Ascending aorta (tissue), 2 donors: ENCODE measurements at places on chromosomes 7 and 10. TPM values are rescaled to one million over a fixed set of nuclear protein-coding genes. Genes with fewer than 3 reads are reported as not detected.

- DNase-seq = no peak
- no peak overlapping the region for H3K27ac ChIP-seq
- peaks cover 34% of the 10 kb centered on the region for H3K36me3 ChIP-seq
- H3K4me1 ChIP-seq = peaks cover 5% of the 10 kb centered on the region
Measured at GRCh38 chr10:28592953-28593352, 60.0 kb downstream of the WAC start.

- no peaks in the 10 kb centered on the region for H3K36me3 ChIP-seq
- no peak overlapping the region for H3K27ac ChIP-seq
- no peaks in the 10 kb centered on the region for H3K27me3 ChIP-seq
- H3K4me3 ChIP-seq = no peak overlapping the region
- DNase-seq = no peak
- H3K4me1 ChIP-seq = no peaks in the 10 kb centered on the region
Measured at GRCh38 chr10:126499744-126500143, 111.5 kb upstream of the ADAM12 start.

- DNase-seq = no peak
- H3K4me1 ChIP-seq = no peaks in the 10 kb centered on the region
- H3K36me3 ChIP-seq = no peaks in the 10 kb centered on the region
- H3K27ac ChIP-seq = no peak overlapping the region
Measured at GRCh38 chr7:154853727-154854095, 149.2 kb downstream of the PAXIP1 start.

DNA sequence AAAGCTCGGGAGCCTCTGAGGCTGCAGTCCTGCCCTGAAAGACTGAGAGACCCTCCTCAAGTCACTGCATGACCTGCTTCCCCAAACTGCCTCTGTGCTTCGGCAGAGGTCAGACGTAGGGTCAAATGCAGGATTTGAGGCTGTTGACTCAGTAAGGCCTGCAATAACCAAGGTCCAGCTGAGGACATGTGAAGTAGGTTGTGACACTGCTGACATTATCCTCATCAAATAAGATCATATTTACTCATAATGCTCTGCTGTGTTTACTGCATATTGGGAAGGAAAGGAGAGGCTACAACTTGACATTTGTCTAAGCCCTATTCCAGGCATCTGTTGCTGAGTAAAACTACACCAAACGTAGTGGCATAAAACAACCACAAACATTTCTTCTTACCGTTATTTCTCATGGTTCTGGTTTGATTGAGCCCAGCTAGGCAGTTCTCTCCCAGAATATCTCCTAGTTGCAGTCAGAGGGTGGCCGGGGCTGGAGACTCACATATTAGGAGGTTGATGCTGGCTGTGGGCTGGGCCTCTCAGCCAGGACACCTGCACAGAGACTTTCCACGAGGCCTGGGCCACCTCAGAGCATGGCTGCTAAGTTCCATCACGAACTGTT lies 122.1 kb upstream of the STK17A start:
- no peaks in the 10 kb centered on the region for H3K27me3 ChIP-seq
- no peak overlapping the region for H3K4me3 ChIP-seq
- DNase-seq = no peak
- H3K27ac ChIP-seq = no peak overlapping the region

The COL28A1 gene
- 0.11 TPM for total RNA-seq

The ZNF467 gene
- total RNA-seq = 42.3 TPM

The DRGX gene
- not detected for total RNA-seq

The CYP3A5 gene
- 0.43 TPM for total RNA-seq

The CNPY4 gene
- 1.4 TPM for total RNA-seq

The CALML3 gene
- total RNA-seq = not detected

The EPHA1 gene
- total RNA-seq = not detected

The AQP1 gene
- 2,113 TPM for total RNA-seq
